ENCODE measurements at places on chromosomes 7 and 10.

- DNase-seq: no peak
Measured at GRCh38 chr10:91591797-91592174, 41.1 kb downstream of the PPP1R3C start.

DNA sequence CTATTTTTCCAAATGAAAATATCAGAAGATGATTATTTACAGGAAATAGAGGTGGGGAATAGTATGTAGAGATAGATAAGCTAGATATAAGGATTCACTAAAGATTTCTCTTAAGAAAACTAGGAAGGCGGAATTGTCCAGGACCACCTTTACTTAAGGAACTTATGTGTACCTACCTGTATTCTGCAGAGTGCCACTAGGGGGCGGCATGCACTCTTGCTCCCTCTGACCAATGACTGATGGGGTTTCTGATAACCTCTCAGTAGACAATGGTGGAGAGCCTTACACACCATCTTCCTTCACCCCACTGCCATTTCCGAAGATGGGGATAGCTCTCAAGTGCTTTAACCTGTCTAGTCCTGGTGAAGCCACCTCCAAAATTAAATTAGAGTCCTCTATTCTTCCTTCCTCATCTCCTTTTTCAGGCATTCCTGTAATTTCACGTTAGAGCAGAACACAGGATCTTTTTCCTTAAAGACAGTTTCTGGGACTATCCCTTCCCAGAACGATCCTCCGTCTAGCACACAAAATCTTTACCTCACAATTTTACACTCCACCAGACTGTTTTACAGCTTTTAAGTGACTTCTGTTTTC lies 453.1 kb downstream of the SORCS1 start:
- DNase-seq: peak; percentile 54

GRCh38 chr7:103299660-103300059 lies 2.4 kb downstream of the PMPCB start:
- DNase-seq: no peak

DNA sequence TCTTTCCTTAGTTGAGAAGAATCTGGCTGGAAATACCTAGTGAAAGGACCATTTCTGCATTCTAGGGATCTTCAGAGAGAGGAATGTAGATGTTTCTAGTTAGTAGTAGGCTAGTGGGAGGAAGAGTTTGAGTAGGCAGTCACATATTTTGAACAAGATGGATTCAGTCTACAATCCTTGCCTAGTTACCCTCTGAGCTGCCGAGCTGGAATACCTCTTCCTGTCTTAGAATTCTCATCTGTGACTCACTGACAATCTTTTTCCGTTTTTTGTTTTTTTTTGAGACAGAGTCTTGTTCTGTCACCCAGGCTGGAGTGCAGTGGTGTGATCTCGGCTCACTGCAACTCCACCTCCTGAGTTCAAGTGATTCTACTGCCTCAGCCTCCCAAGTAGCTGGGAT lies 30.7 kb upstream of the PLPP4 start:
- no peak for DNase-seq

GRCh38 chr7:150848561-150849115 lies 3.7 kb upstream of the AOC1 start:
- DNase-seq: peak; percentile 13

DNA sequence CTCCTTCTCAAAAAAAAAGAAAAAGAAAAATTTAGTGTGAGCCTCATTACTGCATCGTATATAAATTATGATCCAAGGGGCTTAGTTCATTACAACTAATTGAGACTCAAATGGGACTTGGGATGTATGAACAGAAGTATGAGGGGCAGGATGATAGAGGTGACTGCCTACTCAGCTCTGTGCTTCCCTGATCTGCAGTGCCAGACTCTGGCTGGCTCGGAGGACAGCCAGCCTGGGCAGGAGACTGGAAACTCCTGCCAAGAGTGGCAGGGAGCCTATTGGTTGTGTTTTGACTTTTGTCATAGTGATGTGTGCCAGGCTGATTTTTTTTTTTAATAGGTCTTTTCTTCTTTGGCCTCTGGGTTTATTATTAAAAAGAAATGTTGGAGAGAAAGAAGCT lies 73.8 kb upstream of the GTF2IRD1 start:
- DNase-seq: no peak

DNA sequence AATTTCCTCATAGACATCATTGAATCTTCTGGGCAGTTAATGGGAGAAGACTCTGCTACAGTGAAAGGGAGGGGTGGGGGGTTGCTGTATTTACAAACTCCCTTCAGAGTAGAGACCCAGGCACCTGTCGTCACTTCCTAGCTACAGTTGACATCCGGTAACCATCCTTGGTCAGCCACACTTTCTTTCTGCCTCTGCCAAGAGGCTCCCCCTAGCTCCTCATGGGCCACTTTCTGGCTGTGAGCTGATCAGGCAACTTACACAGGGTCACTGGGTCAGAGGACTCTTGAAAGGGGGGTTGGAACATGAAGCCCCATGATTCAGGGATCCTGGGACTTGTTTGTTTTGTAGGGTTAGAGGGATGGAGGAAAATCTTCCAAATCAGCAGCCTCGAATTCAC lies 1.2 kb downstream of the TECPR1 start:
- peak; percentile 72 for DNase-seq

DNA sequence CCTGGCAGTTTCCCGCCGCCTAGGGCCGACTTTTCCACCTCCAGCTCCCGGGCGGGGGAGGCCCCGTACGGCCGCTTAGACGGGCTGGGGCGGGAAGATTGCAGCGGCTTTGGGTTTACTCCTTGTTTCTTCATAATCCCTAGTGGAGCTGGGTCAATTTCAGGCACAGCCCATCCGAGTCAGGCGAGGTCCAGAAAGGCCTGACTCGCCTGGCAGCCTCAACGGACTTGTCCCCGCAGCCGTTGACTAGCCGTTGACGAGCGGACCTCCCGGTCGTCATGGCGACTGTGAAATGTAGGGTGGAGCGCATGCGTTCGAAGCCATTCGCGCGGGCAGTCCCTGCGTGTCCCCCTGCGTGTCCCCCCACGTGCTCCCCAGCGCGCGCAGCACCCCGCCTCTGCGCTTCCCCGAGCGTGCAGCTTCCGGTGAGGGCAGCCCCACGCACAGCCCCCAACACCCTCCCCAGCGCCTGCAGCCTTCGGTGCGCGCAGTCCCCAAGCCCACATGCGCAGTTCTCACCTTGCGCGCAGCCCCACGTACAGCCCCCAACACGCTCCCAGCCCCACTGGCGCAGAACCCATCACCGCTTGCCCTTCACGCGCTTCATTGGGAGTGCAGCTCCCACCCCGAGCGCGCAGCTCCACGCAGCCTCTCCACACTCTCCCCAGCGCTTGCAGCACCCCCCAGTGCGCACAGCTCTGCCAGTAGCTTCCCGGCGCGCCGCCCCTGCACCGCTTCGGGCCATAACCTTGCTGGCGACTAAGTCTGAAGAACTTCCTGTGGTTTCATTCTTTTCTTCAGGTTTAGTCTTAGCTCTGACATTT lies 67.8 kb downstream of the TBX20 start:
- DNase-seq: peak; percentile 56

DNA sequence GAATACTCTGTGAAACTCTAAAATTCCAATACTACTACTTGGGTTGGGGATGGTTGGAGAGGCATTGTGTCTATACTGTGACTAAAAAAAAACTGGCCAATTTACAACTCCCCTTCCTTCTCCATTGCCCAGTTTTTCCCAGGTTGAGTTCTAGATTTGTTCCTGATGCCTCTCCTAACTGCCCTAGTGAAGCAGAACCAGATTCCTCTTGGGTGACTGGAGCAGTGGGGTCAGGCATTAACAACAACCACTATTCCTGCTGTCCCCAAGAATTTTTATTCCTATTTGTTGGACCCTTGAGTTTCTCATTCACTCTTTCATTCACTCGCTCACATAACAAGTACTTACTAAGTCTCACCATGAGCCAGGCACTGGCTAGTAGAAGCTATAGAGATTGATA lies 5.8 kb downstream of the GOT1 start:
- DNase-seq: no peak

- no peak for DNase-seq
Measured at GRCh38 chr10:6409971-6410643, 170.0 kb downstream of the PRKCQ start.

GRCh38 chr10:77629775-77630506 lies 7.7 kb downstream of the KCNMA1 start:
- no peak for DNase-seq

- DNase-seq: no peak
Measured at GRCh38 chr10:71218046-71218650, 5.8 kb downstream of the UNC5B start.

DNA sequence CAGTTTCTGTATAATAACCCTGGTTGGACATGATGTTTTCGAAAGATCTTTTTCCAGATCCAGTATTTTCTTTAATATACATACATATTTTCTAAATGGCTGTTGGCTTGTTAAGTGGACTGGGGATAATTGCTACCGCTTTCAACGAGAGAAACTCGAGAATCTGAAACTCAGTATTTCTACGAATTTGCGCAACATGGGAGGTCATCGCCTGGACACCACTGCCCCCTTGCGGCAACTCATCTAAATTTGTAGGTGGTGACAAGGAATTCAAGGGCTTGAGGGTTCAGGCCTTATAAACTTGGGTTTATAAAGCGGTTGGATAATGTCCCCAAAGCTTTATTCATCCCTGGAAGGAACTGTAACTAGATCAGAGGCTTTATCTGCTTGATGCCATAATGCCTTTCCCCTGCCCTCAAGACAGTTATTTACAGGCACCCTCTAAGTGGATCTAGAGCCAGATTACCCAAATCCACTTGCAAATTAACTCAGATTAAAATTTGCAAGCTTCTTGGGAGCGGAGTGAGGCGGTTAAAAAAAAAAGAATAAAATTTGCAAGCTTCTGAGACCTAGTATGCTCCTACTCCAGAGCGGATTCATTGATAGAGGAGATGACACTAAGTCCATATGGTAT lies 21.3 kb upstream of the KCNK18 start:
- DNase-seq: peak; percentile 88

GRCh38 chr7:66961096-66961495 lies 34.3 kb downstream of the SBDS start:
- DNase-seq: no peak

GRCh38 chr7:112064627-112065385 lies 141.4 kb downstream of the DOCK4 start:
- DNase-seq: no peak

- no peak for DNase-seq
Measured at GRCh38 chr10:125023862-125024496, 82.1 kb downstream of the ZRANB1 start.

DNA sequence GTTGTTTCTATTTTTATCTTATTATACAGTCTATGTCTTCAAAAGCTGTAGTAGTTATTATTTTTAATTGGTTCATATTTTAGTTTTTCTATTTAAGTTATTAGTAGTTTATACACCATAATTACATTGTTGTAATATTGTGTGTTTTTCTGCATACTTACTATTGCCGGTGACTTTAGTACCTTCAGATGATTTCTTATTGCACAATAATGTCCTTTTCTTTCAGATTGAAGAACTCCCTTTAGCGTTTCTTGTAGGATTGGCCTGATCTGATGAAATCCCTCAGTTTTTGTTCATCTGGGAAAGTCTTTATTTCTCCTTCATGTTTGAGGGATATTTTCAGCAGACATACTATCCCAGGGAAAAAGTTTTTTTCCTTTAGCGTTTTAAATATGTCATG lies 74.3 kb upstream of the CREB5 start:
- DNase-seq: no peak

DNA sequence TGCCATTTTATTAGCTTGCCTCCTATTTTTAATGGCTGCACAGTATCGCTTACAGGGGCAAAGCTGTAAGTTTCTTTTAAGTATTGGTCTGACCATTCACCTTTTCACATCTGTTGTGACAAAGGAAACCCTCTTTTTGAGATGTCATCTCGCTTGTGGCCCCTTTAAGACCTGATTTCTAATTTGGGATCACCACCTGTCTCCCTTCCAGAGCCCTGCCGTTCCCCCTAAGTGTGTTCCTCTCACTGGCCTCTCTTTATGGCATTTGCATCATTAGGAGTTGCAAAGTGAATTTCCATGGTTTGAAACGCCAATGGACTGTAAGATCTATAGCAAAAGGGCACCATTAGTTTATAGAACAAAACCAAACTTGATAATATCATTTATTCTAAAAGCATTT lies 1.4 kb downstream of the EPDR1 start:
- DNase-seq: no peak

DNA sequence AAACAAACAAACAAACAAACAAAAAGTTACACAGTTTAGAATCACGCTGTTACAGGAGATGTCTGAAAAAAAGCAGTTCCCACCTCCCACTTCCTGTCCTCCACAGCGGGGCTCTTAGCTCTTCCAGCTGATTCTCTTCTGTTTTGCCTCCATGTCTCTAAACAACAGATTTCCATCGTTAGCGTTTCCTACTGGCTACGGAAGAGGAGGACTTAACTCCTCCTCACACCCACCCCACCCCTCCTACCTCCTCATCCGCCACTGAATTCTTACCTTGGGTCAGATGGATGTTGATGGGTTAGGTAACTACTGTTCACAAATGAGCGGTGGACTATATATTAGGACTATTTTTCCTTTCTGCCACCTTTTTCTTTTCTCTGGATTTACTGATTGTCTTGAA lies 36.8 kb upstream of the NUB1 start:
- no peak for DNase-seq

DNA sequence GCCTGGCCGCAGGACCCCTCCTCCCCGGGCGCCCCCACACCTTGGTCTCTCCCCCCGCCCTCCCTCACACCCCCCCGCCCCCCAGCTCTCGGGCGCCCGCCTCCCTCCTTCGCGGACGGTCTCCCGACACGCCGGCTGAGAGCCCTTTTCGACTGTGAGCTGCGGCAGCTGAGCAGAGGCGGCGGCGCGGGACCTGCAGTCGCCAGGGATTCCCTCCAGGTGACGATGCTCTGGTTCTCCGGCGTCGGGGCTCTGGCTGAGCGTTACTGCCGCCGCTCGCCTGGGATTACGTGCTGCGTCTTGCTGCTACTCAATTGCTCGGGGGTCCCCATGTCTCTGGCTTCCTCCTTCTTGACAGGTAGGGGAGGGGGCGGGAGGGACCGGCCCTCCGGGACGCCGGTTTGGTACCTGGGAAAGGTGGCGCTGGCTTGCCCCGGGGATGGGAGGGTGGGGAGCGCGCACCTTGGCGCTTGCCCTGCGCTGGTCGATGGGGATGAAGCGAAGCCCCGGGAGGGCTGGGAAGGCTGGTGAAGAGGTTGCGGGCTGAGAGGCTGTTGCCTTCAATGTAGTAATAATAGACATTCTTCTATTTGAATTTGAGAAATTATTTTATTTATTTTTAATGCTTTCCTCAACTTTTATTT lies at the start of gene BMPER:
BMPER (plus strand) TSS at position 151 of the 644 bp plus-strand sequence; CDS start at position 226, 75 bp downstream.
- no peak for DNase-seq

DNA sequence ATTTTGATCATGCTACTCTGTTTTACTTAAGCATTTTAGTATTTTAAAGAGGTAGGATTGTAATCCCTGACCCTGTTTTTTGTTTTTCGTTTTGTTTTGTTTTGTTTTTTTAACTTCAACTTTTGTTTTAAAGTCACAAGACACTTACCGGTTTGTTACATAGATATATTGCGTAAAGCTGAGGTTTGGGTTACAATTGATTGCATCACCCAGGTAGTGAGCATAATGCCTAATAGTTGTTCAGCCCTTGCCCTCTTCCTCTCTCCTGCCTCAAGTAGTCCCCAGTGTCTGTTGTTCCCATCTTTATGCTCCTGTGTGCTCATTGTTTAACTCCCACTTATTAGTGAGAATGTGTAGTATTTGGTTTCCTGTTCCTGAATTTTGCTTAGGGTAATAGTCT lies 93.1 kb upstream of the TEX47 start:
- DNase-seq: no peak

Data from activated CD8-positive, alpha-beta memory T cell treated with anti-CD3 and anti-CD28 coated beads for 24 hours (primary cell).